ENCODE measurements at places on chromosomes 7 and 10.

DNA sequence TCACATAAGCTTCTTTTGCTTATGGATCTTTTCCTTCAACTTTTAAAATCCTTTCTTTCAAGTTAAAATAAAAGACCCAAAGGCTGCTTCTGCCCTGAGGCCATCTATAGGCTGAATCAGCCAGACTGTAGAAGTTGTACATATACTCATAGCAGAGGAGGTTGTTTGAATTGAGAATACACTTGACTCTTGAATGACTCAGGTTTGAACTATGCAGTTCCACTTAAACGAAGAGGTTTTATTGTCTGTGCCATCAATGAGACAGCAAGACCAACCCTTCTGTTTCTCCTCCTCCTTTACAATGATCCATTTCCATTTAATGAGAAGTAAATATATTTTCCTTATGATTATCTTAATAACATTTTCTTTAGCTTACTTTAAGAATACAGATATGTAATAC is 5.8 kb downstream of the ZNF365 start:
- DNase-seq = no peak

DNA sequence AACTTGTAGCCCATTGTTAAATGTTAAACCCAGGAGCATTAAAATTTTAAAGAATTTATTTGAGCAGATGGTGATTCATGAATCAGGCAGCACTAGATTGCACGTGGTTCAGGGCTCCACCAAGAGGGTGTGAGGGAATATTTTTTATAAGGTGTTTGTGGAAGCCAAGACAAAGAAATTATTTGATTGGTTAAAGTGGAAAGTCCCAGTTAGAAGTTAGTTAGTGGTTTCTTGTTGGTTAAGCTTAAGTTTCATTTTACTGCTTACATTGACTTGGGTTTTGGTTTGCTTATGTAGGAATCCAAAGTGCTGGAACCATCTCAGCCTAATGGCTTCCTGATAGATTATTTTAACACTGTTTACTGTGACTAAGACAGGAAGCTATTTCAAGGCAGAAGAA is 906.2 kb downstream of the LRMDA start:
- DNase-seq = no peak

DNA sequence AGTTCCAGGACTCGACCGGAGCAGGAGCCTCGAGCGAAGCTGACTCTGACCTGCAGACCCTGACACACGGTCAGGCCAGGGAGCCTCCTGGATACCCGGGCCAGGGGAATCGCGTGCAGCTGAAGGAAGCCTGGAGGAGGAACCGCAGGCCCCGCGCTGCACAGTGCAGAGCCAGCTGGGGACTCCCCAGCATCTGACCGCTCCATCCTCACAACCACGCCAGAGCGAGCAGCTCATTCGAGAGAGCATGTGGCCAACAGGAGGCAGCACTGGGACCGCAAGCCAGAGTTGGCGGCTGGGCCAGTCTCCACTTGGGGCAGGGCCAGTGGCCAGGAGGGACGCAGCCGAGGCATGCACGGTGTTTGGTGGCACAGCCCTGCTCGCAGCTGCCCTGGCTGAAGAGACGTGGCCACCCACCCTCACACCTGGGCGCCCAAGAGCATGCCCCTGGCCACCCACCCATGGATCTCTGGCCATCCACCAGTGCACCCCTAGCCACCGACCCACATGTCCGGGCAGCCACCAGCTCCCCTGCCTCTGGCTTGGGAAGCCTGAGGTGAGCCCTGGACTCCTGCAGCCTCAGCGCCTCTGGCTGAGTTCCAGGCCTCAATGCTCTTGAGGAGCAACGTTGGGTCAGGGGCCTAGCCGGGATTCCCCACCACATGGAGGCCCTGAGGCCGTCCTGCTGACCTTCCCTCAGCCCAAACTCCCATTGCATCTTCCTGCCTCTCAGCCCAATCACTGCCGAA is 213.9 kb downstream of the ELFN1 start:
- no peak for DNase-seq

DNA sequence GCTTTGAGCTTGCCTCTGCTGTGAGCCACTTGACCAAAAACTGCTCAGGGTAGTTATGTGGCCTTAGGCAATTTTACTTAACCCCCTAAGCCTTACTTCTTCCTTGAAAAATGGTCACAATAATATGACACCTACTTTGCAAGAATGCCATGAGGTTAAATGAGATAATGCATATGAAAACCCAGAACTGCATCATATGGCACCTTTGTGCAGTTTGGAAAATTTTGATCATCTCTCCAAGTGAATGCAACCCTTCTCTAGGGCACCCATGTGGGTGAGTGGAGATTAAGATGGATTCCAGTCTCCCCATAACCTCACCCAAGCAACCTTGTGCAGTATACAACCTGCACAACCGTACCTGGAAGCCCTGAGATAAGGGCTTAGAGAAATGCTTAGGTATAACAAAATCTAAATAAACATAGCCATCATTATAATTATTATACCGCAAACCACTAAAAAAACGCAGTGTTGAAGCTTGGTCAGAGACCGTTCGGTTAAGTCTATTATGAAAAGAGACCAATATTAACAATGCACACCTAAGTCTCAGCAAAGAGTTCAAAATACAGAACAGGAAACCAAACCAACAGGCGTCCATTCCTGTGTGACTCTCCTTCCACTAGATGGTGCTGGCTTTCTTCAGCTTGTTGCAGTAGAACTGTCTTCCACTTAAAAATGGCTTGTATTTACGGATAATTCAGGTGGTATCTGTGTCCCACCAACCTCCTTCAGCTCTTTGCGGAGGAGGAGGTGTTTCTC is 21.0 kb upstream of the ASB15 start:
- DNase-seq = no peak

- DNase-seq = no peak
These were observed 48.3 kb downstream of the RBAK start for GRCh38 chr7:5093948-5094347.

DNA sequence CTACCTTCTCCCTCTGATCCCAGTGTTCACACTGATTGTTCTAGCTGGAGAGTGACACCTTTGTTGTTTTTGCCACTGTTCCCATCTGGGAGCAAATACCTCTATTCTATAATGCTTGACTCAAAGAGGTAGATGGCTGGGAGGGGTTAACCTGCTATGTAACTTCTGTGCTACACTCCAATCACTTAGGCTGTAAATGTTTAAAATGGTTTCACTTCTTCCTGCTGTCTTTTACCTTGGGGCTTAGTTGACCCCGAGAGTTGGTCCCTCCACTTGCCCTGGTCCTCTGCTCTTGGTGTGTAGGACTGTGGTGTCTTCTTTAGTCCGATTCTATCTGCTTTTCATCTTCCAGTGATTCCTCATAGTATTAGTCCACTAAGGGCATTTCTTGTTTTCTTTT is 22.3 kb downstream of the KLHDC10 start:
- DNase-seq = no peak

DNA sequence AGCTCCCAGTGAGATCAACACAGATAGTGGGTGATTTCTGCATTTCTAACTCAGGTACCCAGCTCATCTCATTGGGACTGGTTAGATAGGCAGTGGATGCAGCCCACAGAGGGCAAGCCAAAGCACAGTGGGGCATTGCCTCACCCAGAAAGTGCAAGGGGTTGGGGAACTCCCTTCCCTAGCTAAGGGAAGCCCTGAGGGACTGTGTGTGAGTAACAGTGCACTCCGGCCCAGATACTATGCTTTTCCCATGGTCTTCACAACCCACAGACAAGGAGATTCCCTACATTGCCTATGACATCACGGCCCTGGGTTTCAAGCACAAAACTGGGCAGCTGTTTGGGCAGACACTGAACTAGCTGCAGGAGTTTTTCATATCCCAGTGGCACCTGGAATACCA is 62.8 kb downstream of the PPP1R3A start:
- DNase-seq = no peak

DNA sequence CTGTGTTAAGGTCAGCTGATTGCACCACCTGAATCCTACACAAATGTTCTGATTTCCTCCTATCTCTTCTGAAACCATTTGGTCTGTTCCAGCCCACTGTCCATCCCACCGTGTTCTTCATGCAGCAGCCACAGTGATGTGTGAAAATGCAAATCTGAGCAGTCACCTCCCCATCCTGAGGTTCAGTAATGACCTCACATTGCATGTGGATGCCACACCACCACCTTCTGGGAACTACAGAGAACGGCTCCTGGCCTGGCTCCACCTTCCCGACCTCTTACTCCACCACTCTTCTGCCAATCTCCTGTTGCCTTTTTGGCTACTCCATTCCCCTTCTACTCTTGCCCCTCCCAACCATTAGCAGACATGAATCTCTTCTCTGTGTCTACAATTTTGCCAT is 244.4 kb downstream of the TNS3 start:
- no peak for DNase-seq

GRCh38 chr10:63520500-63521415 is at the start of gene REEP3:
REEP3 (plus strand) TSS chr10:63521401; CDS start chr10:63521546, 145 bp downstream.
- DNase-seq = peak; percentile 13

- no peak for DNase-seq
These were observed 51.9 kb downstream of the THSD7A start for GRCh38 chr7:11779864-11780674.

DNA sequence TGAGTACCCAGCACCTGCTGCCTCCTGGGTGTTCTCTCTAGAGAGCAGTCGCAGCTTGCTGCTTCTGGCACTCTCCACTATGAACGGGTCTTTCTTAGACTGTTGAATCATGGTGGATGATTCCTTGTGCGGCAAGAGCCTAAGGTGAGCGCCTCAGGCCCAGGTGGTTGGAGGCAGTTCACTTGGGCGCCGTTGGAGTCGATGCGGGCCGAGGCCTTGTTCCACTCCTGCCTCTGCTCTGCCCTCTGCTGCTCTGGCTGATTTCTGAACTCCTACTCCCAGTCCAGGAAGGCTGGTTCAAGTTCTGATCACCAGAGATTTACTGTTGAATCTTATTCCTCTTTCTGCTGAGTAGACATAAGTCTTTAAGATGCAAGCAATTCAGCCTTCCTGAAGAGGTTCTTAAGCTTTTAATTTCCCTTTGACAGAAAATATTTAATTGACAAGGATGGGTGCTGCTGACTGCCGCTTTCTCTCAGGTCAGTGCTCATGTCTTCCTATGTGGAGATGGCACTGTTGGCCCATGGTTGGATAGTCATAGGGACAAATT is 10.4 kb downstream of the YKT6 start:
- no peak for DNase-seq

- DNase-seq = no peak
These were observed 3.9 kb downstream of the ZNF503 start for GRCh38 chr10:75397496-75398199.

- DNase-seq = no peak
These were observed 350.5 kb upstream of the CHRM2 start for GRCh38 chr7:136517971-136518370.

Measured in CD14-positive monocyte (primary cell).